Memory B cell (primary cell): ENCODE measurements at places on chromosomes 16 and 17.

DNA sequence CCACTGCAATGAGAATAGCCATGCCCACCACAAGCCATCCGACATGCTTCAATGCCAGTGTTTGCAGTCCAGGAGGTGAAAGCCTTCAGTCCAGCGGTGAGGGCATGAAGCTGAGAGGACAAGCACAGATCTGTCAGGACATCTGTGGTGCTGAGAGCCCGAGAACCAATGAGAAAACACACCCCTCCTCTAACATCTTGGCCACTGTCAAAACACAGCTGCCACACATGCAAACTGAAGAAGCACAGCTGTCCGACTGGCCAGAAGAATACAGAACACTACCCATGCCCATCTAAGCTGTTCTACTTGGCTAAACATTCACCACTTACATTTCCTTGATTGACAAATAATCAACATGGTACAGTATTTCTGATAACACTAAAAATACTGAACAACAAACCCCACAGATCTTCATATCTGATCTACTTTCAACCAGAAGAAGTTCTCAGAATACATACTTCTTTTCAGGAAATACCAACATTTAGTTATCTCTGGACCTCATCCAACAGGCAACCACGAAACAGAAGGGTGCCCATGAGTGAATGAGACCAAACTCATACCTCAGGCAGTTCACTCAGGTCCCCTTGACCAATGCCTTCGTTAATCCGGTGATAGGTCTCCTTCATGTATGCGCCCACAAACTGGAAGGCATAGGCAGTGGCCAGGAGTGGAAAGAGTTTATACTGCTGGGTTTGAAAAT lies 10.2 kb upstream of the FBF1 start:
- no peak for DNase-seq
- H3K36me3 ChIP-seq, result peaks cover 26% of the 10 kb centered on the region

DNA sequence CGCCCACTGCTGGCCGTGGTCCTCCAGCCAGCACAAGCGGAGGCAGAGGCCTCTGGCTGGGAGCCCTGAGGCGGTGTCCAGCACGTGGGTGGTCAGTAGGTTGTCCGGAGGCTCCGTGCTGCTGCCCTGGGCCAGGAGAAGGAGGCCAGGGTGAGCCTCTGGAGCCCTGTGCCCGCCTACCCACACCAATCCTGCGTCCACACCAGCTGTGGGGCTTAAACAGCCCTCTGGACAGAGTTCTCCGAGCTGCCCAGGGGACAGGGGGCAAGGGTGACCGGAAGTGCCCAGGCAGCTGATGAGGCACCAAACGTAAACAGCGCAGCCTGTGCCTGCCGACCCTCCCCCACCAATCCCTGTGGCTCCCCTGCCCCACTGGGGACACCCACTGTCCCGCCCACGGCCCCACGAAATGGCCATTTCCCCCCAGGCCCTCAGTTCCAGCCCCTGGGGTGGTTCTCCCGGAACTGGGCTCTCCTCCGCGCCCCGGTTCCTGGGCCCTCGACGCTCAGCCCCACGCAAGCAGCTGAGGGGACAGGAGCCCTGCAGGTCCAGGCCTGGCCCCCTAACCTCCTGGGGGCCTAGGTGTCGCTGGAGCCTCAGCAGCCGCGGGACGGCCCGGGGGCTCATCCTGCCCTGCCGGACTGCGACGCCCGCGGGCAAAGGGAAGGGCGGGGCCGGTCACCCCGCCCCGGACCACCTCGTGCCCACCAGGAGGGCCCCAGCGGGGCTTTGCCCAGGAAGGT lies 27.9 kb upstream of the DBNDD1 start:
- H3K27ac ChIP-seq, result no peak overlapping the region
- H3K4me3 ChIP-seq, result no peak overlapping the region
- H3K4me1 ChIP-seq, result peaks cover 2% of the 10 kb centered on the region
- H3K36me3 ChIP-seq, result no peaks in the 10 kb centered on the region
- H3K27me3 ChIP-seq, result peaks cover 20% of the 10 kb centered on the region

- H3K27ac ChIP-seq, result peak overlapping the region; percentile 98
- H3K27me3 ChIP-seq, result no peaks in the 10 kb centered on the region
- peak overlapping the region; percentile 74 for H3K4me3 ChIP-seq
- H3K36me3 ChIP-seq, result peaks cover 3% of the 10 kb centered on the region
- peak; percentile 56 for DNase-seq
- peaks cover 63% of the 10 kb centered on the region for H3K4me1 ChIP-seq
Observed at GRCh38 chr16:81481207-81481821, 36.7 kb downstream of the CMIP start.

DNA sequence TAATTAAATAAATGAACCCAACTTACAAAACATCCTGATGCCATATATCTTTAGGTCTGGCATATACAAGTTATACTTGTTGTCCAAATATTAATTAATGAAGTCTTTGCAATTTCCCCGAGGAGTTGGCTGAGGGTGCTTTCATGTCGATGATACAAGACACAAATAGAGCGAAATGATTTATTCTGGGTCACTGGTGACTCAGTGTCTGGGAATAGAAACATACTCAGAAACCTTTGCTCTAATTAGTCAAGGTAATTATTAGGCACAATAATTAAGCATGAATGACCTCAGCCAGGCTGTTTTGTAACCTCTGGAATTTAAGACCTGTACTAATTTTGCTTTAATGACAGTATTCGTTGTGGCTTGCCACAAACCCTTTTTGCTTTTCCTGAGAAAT lies 37.0 kb upstream of the HAPSTR1 start:
- no peak for DNase-seq
- no peak overlapping the region for H3K27ac ChIP-seq
- peaks cover 2% of the 10 kb centered on the region for H3K4me1 ChIP-seq
- H3K36me3 ChIP-seq, result no peaks in the 10 kb centered on the region

- H3K27ac ChIP-seq, result peak overlapping the region; percentile 94
- peaks cover 15% of the 10 kb centered on the region for H3K36me3 ChIP-seq
- peak overlapping the region; percentile 91 for H3K4me3 ChIP-seq
- no peaks in the 10 kb centered on the region for H3K27me3 ChIP-seq
- no peak for DNase-seq
- peaks cover 27% of the 10 kb centered on the region for H3K4me1 ChIP-seq
Observed at GRCh38 chr17:28645576-28645939, 600 bp upstream of the BLTP2 start.

DNA sequence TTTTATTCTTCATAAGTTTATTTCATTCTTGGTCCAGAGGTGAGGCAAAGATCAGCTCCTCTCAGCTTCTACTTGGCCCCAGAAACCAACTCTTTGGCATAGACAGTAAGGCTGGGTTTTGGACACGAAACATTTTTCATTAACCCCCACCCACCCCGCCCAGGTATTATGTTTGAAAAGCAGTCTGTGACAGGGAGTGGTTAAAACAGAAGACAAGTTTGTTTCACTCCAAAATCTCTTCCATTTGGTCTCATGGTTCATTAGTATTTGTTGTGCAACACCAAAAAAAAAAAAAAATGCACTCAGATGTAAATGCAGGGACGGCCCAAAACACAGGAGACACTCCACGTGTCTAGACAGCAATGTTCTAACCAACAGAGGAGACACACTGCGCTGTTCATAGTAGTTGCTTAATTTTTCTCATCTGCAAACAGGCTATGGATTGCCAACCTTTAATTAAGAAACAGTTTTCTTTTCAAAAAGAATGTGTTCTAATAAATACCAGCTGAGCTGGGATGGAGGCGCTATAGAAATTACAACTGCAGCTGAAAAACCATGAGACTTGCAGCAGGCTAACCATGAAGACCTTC lies 39.8 kb upstream of the MMP2 start:
- H3K27me3 ChIP-seq, result peaks cover 10% of the 10 kb centered on the region
- H3K4me3 ChIP-seq, result no peak overlapping the region
- no peaks in the 10 kb centered on the region for H3K4me1 ChIP-seq
- DNase-seq, result no peak
- H3K36me3 ChIP-seq, result no peaks in the 10 kb centered on the region

GRCh38 chr17:16516594-16517051 lies 24.6 kb upstream of the LRRC75A start:
- no peak overlapping the region for H3K4me3 ChIP-seq
- H3K27ac ChIP-seq, result no peak overlapping the region
- H3K27me3 ChIP-seq, result peaks cover 25% of the 10 kb centered on the region
- H3K36me3 ChIP-seq, result no peaks in the 10 kb centered on the region
- DNase-seq, result no peak

DNA sequence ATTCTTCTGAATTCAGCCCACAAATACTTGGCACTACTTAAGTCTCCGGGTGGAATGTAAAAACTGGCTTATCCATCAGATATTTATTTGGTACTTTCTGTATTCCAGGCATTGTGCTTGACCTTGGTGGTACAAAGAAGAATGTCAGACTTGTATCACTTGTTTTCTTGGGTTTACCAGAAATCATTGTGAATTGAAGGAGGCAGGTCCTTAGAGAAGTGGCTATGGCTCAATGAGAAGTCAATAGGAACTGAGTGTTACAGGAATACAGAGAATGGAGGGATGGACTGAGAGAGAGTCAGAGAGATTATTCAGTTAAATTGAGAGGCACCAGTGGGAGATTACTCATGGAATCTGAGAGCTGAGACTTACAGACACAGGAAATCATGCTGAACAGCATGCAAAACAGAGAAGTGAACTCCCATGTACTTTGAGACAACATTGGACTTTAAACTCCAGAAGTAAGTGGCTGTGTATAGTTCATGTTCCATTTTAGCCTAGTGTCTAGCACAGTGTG lies 704.1 kb downstream of the CDH11 start:
- DNase-seq, result no peak
- no peak overlapping the region for H3K4me3 ChIP-seq
- H3K36me3 ChIP-seq, result no peaks in the 10 kb centered on the region
- H3K4me1 ChIP-seq, result no peaks in the 10 kb centered on the region
- no peak overlapping the region for H3K27ac ChIP-seq
- H3K27me3 ChIP-seq, result no peaks in the 10 kb centered on the region

- peak overlapping the region; percentile 98 for H3K27ac ChIP-seq
- peaks cover 6% of the 10 kb centered on the region for H3K36me3 ChIP-seq
Observed at GRCh38 chr16:29804455-29805231, 1.7 kb upstream of the MAZ start.

DNA sequence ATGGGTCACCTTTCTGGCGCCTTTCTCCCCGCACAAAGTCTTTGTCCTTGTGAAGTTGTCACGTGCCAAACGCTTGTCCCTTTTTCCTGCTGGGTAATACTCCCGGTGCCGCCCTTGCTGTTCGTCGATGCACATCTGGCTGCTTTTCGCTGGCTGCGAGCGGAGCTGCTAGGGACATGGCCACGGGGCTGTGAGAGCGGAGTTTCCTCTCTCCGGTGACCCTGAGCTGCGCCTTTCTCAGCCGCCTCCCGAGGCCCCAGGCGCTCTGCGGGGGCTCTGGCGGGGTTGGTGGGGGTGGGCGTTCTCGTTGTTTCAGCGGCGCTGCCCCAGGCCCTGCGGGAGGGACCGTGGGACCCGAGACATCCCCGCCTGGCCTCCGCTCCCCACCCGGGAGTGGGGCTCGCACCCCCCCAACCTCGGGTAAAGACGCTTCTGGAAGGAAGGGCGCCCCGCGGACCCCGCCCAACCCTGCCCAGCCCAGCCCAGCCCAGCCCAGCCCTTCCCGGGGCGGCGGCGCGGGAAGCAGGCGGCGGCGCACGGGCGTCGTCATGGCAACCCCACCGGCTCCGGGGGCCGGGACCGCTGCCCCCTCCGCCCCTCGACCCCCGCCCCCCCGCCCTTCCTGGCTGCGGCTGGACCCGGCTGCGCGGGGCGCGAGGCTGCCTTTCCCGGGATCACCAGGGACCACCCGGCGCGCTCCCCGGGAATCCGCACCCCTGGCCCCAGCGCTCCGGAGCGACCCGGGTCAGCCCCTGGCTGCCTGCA lies 12.3 kb downstream of the CHMP6 start:
- peak overlapping the region; percentile 29 for H3K4me3 ChIP-seq

DNA sequence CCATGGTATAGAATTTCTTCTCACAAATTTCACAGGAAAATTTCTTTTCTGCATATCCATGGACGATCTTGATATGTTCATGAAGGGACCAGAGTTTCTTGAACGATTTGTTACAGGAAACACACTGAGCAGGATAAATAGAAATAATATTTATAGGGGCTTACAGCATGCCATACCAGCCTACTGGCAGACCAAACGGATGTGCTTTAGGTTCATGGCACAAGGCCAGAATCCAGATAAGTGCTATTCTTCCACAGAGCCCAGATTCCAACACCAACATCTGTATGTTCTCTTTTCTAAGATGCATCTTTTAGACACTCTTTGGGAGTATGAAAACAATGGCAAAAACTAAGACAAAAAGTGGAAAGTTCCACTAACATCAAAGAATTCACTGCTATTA lies 49.3 kb downstream of the ZNF652 start:
- H3K4me1 ChIP-seq, result peaks cover 18% of the 10 kb centered on the region
- DNase-seq, result no peak
- H3K27me3 ChIP-seq, result no peaks in the 10 kb centered on the region
- no peak overlapping the region for H3K27ac ChIP-seq
- H3K4me3 ChIP-seq, result no peak overlapping the region

GRCh38 chr17:18016426-18016825 lies 22.5 kb downstream of the ATPAF2 start:
- peaks cover 17% of the 10 kb centered on the region for H3K36me3 ChIP-seq
- H3K27ac ChIP-seq, result no peak overlapping the region
- H3K4me1 ChIP-seq, result no peaks in the 10 kb centered on the region

DNA sequence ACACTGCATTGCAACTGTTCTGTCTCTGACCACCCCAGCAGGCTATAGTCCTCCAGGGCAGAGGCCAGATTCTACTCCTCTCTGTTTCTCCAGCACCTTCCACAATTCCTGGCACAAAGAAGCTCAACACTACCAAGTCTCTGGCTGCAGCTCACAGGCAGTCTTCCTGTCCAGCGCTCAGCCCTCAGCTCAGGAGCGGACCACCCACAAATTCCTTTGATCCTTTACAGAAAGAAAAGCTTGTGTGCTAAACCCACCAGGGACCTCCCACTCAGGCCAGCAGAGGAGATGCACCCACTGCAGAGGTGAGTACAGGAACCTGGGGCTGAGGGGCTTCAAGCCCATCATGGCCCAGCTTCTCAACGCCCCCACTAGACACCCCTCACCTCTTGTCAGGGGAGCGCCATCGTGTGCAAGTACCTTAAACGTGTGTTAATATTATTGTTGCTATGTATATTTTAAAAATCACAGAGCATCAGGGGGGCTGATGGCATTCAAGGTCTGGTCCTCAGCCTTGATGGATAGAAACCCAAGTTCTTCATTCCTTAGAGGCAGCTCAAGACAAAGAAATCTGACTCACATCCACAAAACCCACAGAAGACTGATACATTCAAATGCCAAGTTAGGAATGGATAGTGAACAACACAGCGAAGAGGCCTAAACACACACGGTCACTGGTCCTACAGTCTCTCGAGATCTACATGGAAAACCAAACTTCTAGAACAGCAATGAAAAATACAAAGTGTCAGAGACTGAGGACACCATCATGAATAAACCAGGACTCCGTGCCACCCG lies 8.4 kb downstream of the HSDL1 start:
- DNase-seq, result no peak
- H3K27me3 ChIP-seq, result no peaks in the 10 kb centered on the region
- no peaks in the 10 kb centered on the region for H3K36me3 ChIP-seq
- H3K4me3 ChIP-seq, result no peak overlapping the region
- H3K4me1 ChIP-seq, result peaks cover 25% of the 10 kb centered on the region
- H3K27ac ChIP-seq, result no peak overlapping the region
